ENCODE measurements at places on chromosomes 3 and 15.

GRCh38 chr3:113585228-113585627, 52.9 kb downstream of the SIDT1 start:
- DNase-seq, result no peak

DNA sequence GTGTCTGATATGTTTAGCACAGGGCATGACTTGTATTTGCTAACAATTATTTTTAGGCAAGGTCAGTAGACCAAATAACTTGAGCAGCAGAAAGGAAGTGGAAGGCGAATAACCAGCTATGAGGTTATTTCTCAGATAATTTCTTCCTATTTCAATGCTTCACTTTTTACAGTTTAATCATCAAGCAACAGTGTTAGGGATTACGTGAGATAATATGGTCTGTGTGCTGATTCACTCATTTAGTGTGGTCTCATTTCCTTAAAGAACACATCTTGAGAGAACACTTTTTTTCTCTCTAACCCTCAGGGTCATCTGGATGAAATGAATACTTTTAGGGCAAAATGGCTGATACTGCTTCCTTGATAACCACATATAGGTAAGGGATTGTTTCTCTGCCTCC, 126.0 kb upstream of the CCNL1 start:
- DNase-seq, result no peak

- no peak for DNase-seq
Observed at GRCh38 chr15:62591842-62592838, 427.1 kb upstream of the C2CD4B start.

DNA sequence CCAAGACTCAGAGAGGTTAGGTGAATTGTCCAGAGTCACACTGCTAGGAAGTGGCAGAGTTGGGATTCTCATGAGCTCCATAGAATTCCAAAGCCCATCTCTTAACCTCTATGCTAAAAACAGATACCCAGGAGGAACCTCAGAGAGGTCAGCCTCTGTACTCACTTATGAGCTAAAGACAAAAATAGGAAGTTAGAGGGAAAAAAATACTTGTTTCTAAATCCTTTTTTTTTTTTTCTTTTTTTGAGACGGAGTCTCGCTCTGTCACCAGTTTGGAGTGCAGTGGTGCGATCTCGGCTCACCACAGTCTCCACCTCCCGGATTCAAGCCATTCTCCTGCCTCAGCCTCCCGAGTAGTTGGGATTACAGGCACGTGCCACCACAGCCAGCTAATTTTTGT, 31.4 kb downstream of the FSD2 start:
- no peak for DNase-seq

- no peak for DNase-seq
Observed at GRCh38 chr3:102532901-102533300, 98.1 kb downstream of the ZPLD1 start.

DNA sequence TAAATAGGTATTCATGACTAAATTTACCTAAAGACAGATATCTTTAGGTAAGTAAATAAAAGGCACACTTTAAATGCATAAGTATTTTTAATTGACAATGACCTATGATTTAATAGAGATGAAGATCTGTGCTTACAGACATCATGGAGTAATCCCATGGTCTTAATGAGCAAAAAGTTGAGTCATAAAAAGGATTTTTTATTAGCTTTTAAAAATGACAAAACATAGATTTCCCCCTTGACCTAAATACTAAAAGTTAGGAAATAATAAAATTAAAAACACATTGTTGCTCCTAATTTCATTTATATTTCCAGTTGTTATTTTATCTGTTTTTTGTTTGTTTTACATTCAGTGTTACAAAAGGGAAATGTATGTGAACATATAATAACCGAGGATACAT, 1005.7 kb downstream of the ROBO1 start:
- DNase-seq, result no peak

- no peak for DNase-seq
Observed at GRCh38 chr3:187212196-187212545, 14.9 kb downstream of the RTP1 start.

- DNase-seq, result no peak
Observed at GRCh38 chr3:42189736-42190135, 76.2 kb downstream of the CCK start.

GRCh38 chr15:71385457-71385856, 270.2 kb downstream of the THSD4 start:
- DNase-seq, result peak; percentile 33

DNA sequence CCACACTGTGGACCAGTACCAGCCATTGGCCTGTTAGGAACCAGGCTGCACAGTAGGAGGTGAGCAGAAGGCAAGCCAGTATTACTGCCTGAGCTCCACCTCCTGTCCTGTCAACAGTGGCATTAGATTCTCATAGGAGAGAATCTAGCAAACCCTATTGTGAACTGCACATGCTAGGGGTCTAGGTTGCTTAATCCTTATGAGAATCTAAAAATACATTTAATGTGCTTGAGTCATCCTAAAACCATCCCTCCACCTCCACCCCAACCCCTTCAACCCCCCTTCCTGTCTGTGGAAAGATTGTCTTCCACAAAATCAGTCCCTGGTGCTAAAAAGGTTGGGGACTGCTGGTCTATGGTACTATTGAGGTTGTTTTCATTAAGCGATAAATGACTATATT, 49.3 kb upstream of the KCNAB1 start:
- DNase-seq, result no peak

DNA sequence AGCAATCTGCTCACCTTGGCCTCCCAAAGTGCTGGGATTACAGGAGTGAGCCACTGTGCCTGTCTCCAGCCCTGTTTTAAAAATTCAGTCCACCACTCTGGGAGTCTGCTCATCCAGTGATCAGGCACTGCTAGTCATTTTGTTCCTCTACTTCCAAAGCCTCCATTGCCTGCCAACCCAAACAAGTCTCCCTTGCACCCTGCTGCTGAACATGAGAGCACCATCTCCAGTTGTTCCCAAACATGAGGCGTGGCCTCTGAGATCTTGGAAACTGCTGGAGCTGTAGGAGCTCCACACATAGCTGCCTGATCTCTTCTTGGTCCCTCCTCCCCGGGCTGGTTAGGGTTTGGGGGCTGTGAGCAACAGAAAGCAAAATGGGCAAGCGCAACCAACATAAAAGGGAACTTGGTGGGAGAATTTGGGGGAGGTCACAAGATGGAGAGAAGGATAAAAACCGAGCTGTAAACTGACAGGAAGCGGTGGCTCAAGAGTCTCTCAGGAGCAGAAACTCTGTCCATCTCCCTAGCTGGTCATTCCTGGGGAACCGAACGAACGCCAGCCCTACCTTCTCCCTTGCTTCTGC, 49.6 kb upstream of the TLE3 start:
- DNase-seq, result no peak

DNA sequence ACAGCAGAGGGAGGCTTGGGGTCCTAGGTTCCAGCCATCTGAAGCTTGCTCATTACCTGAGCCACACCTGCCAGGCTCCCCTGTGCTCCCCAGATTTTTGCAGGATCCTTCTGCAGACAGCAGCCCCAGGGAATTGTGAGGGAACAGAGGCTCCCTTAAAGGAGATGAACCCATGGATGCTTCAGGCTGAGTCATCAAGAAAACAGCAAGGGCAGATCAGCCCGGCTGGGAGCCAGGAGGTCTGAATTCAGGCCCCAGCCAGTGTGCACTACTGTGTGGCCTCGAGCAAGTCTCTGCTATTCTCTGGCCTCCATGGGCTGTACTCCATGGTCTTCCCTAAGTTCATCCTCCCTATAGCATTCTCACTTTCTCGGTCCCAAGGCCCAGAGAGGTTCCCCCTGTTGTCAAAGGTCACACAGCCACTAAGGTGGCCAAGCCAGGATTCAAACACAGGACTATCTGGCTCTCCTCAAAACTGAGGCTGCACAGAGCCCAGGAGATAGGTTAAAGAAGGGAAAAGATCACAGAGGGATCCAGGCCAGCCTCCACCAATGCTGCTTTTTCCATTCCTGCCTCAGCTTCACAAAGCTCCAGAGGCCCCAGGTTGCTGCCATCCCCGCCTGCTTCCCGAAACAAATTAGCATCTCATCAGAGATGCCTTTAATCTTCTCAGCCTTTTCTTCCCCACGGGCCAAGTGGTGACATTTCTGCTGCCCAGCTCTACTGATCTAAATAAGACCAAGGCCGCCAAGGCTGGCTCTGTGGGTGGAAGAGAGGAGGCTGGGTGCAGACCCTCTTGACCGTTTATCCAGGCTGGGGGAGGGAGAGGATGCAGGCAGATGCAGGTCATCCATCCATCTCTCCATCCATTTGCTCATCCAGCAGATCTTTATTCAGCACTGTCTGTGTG, 21.2 kb upstream of the GRIP2 start:
- no peak for DNase-seq

DNA sequence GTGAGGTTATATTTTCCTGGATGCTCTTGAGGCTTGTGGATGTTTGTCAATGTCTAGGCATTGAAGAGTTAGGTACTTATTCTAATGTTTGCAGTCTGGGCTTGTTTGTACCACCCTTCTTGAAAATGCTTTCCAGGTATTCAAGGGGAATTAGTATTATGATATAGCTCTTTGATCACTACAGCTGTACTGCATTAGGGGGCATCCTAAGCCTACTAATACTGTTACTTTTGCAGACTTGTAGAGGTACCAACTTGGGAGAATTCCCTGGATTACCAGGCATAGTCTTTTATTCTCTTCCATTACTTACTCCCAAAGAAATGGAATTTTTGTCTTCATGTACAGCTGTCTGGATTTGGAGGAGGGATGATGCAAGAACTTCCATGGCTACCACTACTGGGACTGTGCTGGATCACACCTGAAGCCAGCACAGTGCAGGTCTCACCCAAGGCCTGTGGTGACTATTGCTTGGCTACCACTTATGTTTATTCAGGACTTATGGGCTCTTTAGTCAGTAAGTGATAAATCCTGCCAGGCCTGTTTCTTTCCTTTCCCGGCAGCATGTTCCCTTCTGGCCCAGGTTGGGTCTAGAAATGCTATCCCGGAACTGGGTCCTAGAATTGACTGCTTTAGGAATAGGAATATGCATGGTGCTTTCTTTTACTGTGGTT, 402.9 kb downstream of the IL20RB start:
- no peak for DNase-seq

GRCh38 chr3:107421170-107421792, 44.0 kb downstream of the CCDC54 start:
- peak; percentile 89 for DNase-seq

- peak; percentile 88 for DNase-seq
Observed at GRCh38 chr15:50686469-50687301, at the start of gene TRPM7. Gene TRPM7, minus strand, starts transcription at chr15:50686797. Its CDS starts 264 bp downstream, at chr15:50686533.

DNA sequence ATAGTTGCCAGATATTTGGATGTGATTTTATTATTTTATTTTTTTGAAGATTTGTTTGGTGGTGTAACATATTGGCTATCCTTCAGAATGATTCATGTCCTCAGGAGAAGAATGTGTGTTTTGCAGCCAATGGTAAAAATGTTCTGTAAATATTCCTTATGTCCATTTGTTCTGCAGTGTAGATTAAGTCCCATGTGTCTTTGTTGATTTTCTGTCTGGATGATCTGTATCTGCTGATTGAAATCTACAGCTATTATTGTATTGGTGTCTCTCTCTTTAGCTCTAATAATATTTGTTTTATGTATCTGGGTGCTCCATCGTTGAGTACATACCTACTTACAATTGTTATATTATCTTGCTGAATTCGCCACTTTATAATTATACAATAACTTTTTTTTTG, 1641.7 kb downstream of the OTOL1 start:
- DNase-seq, result no peak

GRCh38 chr3:105674437-105675065, 194.3 kb downstream of the CBLB start:
- no peak for DNase-seq

DNA sequence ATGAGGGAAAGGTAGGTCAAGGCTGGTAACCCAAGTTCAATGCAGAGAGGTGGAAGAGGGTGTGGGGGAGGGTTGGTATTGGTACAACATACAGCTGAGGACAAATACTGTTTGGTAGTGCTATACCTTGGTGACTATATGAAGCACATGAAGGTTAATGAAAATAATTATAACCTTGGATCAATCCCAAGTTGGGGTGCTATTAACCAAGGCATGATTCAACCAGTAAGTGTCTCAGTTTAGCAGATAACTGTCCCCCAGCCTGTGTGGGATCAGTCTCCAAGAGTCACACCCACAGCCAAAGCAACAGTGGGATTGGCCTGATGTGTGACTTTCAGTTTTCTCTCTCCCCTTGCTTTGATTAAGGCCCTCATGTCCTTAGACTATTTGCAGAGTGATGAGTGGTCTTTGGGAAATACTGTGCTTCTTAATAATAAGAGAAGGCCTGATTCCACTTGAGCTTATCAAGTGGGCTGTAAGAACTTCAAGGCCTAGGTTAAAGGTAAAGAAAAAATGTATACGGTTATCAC, 80.8 kb downstream of the EOMES start:
- no peak for DNase-seq

DNA sequence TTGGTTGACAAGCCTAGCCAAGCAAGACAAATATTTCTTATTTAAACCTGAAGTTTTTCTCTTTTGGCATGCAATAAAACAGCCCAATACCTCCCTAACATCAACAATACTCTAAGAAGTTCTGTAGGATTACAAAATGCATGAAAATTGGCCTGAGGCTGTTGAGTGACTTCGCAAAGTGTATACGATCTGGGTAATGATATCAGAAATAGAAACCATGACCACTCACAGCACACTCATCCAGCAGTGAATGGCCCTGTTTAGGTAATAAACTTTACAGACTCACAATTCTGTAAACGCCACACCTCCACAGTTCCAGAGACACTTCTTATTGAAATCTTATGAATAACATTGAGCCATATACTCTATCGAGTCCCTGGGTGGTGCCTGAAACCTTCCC, 83.0 kb upstream of the NAALADL2 start:
- DNase-seq, result no peak

DNA sequence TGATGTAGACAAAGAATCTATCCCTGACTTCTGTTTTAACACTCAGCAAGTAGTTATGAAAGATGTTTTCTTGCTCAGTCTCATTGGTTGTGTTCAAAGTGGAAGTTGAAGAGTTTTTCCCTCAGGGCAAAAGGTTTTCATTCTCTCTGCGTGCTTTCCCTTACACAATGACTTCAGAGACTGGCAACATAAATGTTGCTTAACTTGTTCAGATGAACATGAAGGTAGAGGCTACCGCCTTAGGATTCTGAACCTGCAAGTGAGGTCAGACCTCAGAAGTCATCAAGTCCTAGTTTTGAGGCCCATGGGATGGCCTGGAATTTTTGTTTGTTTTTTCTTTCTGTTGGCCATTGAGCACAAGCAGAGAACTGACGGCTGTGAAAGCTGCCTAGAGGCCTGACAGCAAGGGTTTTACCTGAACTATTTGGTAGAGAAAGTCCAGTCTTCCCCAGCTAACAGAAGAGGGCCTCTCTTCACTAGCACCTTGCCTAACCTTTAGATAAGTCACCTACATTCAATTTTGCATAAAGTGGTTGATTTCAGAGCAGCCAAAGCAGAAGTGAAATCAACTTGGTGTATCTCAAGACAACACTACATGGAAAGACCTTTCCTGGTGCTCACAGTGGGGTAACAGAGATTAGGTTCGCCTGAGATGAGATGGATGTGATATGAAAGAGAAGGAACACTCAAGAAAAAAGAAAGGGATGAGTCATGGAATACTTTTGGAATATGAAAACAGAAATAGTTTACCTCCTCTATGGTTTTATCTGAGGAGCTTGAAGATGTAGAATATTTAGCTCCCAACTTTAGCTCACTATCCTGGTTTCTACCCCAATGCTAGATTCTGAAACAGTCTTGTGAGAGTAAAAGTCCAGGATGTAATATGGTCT, 53.6 kb upstream of the AP4E1 start:
- DNase-seq, result no peak

GRCh38 chr3:17678116-17678741, 64.2 kb downstream of the TBC1D5 start:
- peak; percentile 40 for DNase-seq

GRCh38 chr15:70235347-70235746, 137.6 kb upstream of the TLE3 start:
- no peak for DNase-seq

GRCh38 chr3:126753191-126754160, 49.4 kb downstream of the CHCHD6 start:
- DNase-seq, result no peak

- DNase-seq, result no peak
Observed at GRCh38 chr15:45174069-45174468, 13.7 kb downstream of the SHF start.
